ENCODE measurements at places on chromosomes 11 and 22.

- DNase-seq: no peak
Measured at GRCh38 chr22:24807284-24807950, 1.4 kb downstream of the SGSM1 start.

- no peak for DNase-seq
Measured at GRCh38 chr22:27796829-27797519, 4.6 kb downstream of the MN1 start.

GRCh38 chr11:97742717-97743116 is 1278.0 kb upstream of the CNTN5 start:
- DNase-seq: no peak

DNA sequence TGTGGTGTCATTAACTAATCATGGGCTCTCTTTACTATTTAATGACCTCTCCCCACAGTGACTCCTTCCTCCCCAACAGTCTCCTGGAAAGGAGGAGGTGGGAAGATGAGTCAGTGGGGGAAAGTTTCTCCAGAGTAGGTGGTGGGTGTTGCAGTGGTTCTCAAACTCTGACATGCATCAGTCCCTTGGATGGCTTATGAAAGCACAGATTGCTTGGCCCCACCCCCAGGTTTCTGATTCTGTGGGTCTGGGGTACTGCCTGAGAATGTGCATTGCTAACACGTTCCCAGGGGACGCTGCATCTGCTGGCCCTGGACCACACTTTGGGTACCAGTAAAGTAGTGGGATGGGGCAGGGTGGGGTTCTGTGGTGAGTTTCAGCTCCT is 9.8 kb downstream of the CD82 start:
- peak; percentile 76 for DNase-seq

DNA sequence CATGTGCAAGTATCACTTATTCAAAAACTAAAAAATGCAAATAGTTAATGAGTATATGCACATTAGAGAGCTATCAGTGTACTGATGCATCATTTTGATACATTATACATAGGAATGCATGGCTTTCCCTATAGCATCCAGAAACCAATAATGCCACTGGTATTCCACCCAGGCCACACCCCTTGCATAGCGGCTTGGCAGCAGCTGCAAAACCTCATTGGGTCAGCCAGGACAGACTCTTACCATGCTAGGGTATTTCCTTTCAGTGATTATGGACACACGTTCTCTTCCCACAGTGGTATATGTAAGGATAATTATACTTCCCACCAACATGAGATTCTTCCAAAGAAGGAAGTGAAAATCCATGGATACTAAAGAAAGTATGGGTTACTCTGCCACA is 145.9 kb upstream of the PITPNB start:
- no peak for DNase-seq

DNA sequence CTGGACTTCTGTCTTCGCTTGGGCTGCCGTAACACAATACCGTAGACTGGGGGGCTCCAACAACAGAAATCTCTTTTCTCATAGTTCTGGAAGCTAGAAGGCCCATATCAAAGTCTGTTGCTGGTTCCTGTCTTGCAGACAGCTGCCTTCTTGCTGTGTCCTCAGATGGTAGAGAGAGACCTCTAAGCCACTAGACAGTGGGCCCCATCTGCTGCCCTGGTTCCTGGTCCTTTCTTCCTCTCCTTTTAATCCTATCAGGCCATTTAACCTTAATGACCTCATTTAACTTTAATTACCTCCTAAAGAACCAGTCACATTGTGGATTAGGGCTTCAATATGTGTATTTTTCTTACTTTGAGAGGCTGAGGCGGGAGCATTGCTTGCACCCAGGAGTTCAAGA is 9.4 kb downstream of the CEP164 start:
- no peak for DNase-seq

DNA sequence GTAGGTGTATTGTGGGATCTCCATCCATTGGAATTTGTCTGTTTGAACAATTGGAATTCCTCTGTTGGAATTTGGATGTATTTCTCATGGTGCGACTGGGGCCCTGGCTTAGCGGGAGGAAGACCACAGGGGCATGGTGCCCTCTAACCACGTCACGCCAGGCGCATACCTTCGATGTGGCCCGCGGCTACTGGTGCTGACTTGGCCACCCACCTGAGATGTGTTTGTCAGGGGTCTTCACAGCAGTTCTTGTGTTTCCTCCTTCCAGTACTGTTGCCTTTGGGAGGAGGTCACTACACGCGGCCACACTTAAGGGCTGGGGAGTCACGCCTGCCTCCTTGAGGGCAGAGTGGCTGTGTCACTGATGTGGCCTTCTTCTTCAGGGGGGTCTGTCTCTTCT is 36.6 kb upstream of the GRAMD4 start:
- no peak for DNase-seq

DNA sequence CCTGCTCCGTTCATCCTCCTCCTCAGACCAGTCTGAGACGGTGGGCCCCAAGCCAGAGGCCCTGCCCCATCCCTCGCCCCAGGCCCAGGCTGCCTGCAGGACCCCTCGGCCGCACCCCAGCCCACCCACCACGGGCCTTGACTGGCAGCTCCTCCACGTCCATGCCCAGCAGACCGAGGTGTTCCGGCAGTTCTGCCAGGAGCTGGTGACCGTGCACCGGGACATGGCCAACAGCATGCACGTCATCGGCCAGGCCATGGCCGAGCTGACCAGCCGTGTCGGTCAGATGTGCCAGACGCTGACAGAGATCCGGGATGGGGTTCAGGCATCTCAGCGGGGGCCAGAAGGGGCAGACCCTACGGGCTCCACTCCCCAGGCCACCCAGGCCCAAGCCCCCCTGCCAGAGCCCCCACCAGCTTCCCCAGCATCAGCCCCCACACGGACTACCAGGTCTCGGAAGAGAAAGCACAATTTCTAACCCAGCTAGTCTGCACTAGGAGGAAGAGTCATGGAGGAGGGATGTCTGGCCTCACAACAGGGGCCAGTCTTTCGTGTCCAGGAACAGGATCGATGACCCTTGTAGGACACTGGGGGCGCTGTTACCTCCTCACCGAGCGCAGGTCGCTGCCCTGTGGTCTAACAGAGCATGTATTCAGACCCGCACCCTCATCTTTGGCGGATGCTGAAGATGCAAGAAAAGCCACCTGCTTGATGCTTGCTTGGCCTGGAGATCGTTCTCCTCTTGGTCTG is 66.3 kb downstream of the PRDM11 start:
- no peak for DNase-seq

DNA sequence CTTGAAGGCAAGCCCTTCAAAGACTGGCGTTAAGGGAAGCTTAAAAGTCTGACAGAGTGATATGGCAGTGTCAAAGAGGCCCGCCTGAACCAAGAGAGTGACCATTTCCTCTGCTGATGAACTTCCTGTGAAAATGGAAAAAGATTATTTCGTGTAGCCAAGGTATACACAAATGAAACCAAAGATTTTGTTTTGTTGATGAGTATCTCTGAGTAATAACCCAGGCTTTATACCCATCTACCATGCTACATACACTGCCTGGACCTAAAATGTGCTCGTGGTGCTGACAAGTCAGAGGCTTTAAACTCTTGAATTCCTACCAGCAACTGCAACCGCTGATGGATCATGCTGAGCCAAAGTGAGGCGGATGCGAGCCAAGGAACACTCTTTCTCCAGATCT is 21.0 kb upstream of the FNBP4 start:
- DNase-seq: no peak

- no peak for DNase-seq
Measured at GRCh38 chr11:63821411-63821810, 8.2 kb downstream of the SPINDOC start.

DNA sequence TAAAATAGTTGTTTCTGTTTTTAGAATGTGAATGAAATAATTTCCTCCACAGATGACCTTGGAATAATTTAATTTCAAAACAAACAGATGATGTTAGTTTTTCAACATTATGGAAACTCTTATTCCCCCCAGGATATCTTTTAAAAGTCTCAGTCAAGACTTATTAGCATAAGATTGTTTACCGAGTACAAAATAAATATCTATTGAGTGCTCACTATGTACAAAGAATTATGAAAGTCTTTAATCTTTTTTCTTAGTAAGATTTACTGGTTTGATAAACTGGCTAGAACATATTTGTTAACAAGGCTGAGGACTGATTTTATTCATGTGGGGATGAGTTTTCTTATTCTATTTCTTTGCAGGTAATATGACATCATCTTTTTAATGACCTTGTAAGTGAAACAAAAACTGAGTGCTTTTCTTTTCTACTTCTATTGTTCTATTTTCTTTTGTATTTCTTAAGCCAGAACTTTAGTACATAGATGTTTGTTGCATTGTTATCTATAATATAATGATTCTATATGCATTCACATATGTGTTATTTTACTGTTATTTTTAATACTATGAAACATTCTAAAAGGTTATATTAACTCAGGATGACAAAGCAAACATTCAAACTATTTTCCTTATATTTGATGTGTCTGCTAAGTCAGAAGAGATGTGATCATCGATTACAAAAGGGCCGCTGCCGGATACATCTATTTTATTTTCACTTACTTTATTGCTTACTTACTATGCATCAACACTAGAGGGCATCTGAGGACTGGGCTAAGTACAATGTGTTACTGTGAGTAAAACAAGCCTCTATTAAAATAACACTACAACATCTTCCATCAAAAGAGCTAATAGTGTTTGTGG is 111.0 kb upstream of the ARHGAP42 start:
- peak; percentile 2 for DNase-seq

DNA sequence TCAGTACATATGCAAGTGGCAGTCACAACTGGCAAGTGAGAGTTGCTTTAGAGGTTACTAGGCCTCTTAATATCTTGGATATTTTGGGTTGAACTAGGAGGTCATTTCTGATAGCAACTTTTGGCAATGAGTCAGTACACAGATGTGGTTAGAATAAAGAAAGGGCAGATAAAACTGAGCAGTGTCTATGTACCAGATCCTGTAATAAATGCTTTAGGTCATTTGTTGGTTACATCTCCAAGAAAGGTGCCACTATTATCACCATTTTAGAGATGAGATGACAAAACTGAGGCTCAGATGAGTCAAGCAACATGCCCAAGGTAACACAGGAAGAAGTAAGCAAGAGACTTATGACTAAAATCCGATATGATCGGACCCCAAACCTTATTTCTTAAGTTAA is 25.0 kb downstream of the MAML2 start:
- DNase-seq: no peak

DNA sequence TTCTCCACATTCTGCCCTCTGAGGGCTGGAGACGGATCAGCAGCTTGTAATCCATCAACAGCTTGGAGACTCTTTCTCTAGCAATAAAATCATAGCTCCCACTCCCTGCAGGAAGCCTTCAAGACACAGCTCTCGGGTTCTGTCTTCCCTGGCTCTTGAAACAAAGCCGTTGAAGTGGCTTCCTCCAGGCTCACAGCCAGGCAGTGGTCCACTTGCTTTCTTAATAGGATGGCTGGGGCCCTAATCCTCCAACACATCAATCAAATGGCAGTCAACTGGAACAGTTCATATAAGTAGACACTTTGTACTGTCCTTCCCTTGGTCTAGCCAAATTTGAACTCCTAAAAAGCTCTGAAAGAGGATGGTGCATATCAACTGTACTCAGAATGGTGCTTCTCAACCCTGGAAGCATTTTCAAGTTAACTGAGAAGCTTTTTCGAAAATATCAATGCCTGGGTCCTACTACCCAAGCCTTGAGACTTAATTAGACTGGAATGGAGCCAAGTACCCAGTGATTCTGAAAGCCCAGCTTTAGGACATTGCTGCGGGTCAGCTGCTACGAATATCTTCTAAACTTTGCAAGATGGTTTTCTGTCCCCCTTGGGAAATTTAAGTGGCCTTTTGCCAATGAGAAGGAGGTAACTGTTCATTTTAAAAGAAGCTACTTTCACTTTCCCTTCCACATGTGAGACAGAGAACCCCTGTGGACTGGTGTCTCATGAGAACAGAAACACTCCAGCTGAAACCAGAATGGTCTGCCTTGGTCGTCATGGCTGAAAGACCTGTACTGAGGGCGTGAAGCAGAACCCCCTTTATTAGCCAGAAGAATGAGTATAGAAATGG is 74.7 kb downstream of the SC5D start:
- DNase-seq: peak; percentile 29

DNA sequence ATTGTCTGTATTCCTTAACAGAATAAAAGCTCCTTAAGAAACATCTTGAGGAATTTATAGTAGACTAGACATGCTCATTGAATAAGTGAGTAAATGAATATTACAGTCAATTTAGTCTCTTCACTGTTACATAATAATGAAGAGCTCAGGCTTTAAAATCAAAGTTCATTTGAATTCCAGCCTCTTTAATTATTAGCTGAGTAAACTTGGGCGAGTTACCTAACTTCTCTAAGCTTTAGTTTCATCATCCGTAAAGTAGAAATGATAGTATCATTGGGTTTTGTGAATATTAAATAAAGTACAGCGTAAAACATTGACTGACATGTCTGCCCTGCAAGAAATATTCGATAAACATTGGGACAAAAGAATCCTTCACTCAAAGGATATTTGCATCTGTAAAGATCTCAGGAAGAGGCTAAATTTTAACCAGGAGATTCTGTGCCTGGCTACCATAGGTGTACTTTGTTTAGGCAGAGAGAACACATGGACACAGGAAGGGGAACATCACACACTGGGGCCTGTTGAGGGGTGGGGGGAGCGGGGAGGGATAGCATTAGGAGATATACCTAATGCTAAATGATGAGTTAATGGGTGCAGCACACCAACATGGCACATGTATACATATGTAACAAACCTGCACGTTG is 15.2 kb upstream of the BBOX1 start:
- DNase-seq: no peak

- DNase-seq: no peak
Measured at GRCh38 chr22:50600967-50601668, 525 bp downstream of the MAPK8IP2 start.

DNA sequence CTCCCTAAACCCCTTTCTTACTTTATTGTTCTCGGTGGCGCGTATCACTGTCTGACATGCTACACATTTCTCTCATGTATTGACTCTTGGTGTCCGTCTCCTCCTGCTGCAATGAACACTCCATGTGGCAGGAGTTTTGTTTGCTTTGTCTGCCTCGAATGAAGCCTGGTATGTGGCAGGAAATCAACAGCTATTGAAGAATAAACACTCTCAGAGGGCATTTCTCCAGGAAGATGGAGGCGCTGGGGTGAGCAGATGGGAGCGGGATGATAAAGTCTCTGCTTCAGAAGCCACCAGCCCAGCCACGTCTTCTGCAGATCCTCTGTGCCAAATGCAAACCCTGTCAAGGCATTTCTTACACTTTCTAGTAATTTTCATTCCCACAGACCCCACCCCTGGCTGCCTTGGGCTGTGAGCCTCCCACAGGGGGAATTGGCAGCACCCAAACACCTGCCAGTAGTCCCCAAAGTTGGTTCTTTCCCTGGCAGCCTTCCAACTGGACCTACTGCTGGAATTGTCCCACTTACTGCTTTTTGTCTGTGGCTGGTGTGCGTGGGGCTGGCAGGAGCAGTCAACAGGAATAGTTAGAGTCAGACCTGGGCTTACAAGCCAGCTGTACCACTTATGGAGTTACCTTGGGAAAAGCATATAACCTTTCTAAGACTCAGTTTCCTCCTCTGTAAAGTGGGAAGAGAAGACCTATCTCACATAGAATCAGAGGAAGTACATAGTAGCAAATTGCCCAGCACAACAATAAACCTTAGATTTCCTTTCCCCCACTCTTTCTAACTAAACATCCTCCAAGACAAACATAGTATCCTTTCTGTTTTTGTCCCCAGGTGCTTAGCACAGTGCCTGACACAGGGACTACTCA is 13.3 kb upstream of the IL10RA start:
- DNase-seq: no peak

- no peak for DNase-seq
Measured at GRCh38 chr22:43270314-43270908, 72.8 kb downstream of the SCUBE1 start.
